Breast epithelium (tissue), 4 donors: ENCODE measurements at places on chromosomes 4 and X. TPM values are rescaled to one million over a fixed set of nuclear protein-coding genes. Genes with fewer than 3 reads are reported as not detected.

DNA sequence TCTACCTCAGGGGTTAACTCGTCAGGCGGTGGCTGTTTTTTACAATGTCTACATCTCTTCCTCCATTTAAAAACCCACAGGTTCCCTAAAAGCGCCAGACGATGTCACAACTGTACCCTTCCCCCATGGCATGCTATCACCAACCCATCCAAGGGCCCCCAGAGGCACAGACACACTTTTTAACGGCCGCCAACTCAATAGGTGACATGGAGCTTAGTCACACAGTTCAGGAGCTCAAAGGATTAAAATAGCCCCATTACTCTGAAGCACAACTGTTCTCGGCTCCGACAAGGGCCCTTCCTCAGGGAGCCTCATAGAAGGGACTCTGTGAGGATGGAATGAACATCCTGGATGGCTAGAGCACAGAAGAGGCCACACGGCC lies 12.4 kb downstream of the SH3KBP1 start:
- DNase-seq = no peak

DNA sequence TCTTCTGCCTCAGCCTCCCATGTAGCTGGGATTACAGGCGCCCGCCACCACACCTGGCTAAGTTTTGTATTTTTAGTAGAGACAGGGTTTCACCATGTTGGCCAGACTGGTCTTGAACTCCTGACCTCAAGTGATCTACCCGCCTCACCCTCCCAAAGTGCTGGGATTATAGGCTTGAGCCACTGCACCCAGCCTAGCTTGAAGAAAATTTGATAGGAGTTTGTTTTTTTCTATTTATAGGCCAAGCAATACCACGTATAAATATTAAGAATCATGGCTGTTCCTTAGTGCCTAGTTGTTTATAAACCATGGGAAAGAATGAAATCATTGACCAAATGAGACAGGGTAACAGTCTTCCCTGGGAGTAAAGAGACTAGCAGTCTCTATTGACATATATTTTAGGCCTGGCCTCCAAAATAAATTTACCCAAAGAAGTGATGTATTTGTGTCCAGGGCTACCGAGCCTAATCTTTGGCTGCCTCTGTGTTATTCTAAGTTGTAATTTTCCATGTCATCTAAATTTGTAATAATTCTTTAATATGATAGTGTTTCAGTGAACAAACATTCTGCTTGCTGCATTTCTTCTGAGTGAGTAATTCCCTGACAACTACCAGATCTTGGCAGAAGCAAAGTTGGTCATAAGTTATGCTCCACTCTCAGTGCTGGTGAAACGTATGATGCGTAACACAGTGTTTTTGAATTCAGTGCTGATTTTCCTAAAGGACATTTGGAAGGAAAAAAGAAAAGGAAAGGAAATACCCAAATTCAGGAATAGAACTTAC lies 10.3 kb downstream of the PKD2 start:
- no peak for DNase-seq

DNA sequence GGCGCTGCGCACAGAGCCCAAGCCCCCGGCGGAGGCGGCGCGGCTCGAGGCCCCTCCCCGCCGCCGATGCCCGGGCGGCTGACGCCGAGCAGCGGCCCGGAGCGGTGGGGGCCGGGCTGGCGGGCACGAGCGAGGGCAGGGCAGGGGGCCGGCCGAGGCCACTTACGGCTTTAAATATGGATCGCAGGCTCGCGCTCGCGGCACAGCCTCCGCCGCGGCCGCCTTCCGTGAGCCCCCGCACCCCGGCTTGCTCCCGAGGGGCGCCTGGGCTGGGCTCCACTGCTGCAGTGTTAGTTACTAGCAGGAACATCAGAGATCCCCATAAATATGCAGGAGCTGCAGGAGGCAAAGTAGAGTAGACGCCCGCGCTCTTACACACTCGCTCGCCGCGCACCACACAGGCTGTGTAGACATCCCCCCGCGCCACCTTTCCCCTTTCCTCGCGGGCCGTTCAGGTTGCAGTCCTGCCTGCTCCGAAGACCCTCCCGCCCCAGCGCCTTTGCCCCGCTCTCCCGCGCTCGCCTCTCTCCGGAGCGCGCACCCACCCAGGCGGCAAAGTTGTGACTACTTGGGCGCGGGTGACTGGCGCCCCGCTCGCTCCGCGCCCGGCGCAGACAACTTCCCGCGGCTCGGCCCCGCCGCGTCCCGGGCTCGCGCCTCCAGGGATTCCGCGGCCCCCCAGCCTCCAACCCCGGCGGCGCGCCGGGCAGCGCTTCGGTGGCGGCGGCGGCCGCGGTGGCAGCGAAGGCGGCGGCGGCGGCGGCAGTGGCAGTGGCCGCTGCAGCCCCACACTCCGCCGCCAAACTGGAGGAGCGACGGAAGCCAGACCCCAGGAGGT lies 152.0 kb upstream of the SLC4A4 start:
- no peak for DNase-seq

DNA sequence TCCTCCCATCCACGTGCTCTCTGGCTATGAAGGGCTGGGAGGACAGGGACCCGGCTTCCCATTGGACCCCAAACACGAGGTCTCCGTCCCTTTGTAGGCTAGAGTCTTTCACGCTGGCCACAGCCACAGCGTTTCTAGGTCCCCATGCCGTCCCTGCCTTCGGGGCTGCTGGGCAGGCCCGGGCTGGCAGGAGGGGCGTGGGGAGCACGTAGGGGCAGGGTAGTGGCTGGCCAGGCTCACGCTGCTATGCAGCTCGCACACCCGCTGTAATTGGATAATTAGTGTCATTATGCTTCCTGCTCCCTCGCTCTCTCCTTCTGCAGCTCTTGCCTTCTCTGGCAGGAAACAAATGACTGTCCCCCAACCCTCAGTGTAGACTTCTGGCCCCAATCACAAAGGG lies 9.8 kb downstream of the ATP2B3 start:
- no peak for DNase-seq

- DNase-seq = no peak
These were observed 1.4 kb downstream of the RWDD4 start for GRCh38 chr4:183657564-183657963.

GRCh38 chrX:103461156-103461555 lies 58.1 kb downstream of the RAB40A start:
- DNase-seq = no peak

DNA sequence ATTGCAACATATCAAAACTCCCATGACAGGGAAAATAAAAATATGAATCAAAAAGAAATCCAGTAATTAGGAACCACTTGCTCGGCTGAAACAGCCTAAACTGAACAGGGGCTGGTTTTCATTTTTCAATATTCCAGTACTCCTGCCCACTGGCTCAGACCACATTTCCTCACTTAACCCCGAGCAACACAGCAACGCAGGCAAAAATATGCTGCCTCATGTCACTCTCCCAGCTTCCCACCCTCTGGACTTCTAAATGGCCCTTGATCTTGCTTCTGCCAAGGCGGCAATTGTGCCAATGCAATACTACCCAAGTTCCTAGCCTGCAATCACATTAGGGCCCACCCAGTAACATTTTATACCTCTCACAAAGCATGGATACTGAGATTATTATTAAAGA lies 30.6 kb downstream of the USP46 start:
- no peak for DNase-seq

DNA sequence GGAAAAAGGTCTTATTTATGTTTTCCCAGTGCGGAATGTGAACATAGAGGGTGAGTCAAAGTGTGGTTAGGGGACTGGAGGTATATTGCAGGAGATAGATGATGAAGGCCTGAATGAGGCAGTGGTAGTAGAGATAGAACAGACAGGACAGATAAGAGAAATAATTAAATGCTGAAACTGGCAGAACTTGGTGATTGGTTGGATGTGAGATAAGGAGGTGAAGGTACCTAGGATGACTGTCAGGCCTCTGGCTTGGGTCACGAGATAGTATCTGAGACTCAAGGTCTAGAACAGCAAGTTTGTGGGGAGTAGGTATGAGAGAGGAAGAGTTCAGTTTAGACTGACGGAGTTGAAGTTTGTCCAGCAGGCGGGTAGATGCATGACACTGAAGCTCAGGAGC lies 3.5 kb downstream of the MND1 start:
- DNase-seq = no peak

- DNase-seq = peak; percentile 59
These were observed 1.0 kb upstream of the PDGFRA start for GRCh38 chr4:54228056-54228527.

DNA sequence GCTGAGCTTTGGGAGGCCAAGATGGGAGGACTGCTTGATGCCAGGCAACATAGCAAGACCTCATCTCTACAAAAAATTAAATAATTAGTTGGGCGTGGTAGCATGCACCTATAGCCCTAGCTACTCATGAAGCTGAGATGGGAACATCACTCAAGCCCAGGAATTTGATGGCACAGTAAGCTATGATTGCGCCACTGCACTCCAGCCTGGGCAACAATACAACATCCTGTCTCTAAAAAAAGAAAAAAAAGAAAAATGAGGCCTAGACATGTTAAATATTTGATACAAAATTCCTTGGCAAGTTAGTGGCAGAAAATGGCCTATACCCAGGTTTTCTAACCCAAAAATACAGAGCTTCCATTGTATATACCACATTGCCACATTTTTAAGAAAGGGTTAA lies 88.1 kb upstream of the MAB21L2 start:
- DNase-seq = no peak

GRCh38 chr4:181677621-181678020 lies 565.6 kb upstream of the TENM3 start:
- DNase-seq = no peak

DNA sequence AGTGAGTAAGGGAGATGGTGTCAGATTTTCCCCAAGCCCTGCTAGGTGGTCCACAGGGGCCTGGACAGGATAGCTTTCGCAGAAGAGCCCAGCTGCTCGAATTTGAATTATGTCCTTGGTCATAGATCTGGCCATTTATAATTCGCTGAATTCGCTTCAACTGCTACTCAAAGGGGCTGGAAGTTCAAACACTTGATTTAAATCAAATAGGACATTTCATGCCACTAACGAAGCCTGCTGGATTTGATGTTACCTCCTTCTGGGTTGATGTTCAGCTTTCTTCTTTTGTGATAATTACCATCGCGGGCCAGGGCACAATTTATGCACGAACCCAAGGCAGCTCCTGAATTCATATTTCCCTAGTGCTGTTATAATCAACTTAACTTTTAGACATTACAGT lies 67.0 kb downstream of the CLCN4 start:
- no peak for DNase-seq

DNA sequence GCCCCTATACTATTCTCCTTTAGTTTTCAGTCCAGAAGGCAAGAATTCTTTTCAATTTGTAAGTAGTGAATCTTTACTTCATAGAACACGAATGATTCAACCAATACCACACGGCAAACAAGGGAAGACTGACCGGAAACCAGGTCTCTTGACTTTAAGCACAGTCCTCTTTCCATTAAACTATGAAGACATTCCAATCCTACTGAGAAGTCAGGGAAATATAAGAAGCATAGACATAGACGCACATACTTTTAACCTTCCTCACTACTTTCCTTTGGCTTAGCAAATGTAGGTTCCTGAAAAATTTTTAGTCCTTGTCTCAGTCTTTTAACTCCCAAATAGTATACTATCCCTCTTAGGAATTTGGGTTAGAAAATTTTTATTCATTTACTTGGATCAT lies 9.1 kb downstream of the CHRDL1 start:
- no peak for DNase-seq

DNA sequence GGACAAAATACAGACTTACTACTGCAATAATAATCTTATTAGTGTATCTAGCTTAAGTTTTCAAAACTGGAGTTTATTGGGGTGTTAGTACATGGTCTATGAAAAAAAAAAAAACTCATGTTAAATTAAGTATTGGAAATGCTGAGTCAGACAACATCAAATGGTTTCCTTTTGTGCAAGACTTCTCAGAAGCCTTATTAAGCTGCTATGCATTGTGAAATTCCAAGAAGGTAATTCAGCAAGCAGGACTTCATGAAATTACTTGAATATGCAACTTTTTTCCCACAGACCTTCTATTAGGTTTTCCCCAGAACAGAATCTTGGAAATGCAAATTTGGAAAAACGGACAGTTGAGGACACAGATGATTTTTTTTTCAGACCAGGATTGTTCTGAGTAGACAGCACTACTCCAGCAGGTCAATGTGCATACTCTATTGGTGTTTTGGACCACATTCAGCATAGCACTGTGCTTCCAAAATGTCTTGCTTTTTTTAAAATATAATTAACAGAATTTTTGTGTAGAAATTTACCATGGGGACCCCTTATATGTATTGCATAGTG lies 568.8 kb upstream of the TENM3 start:
- DNase-seq = no peak

- DNase-seq = no peak
These were observed 225.0 kb downstream of the COL25A1 start for GRCh38 chr4:109077505-109077904.

GRCh38 chr4:186932196-186932595 lies 208.5 kb upstream of the FAT1 start:
- DNase-seq = no peak

GRCh38 chrX:47197526-47197925 lies 3.9 kb downstream of the UBA1 start:
- DNase-seq = no peak

DNA sequence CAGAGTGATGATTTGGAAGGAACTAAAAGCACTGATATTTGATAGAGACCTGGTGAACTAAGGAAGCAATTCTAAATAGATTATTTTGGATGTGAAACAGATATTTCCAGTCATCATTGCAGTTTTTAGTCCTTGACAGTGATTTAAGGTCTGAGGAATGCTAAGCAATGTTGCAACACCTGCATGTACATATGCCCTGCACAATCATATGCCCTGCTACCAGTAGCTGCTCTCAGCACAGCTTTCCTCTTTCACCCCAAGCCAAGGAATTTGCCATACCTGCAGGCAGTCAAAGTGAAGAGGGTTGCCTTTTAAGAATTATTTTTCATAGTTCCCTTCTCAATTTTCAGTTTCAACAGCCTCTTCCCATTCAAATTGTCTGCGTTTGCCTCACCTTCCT lies 8.7 kb upstream of the FAM47A start:
- no peak for DNase-seq

DNA sequence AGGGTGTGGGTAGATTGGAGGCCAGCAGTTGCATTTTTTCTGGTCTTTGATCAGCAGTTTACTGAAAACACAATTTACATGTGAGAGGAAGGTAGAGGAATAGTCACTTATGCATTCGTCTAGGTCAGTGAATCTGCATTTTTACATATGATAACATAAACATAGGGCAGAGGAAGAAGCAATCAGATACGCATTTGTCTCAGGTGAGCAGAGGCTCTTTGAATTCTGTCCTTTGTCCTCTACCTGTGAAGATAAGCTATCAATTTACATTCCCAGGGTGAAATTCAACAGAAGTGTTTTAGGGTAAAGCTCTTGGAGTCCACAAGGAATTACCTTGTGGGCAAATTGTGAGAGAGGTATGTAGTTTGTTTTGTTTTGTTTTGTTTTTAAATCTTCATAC lies 306.5 kb downstream of the MAGEB5 start:
- no peak for DNase-seq

- DNase-seq = no peak
These were observed 123.7 kb upstream of the MAP3K15 start for GRCh38 chrX:19639056-19639455.

Gene CXCL9
- 2.3 TPM for total RNA-seq

Gene ENPEP
- 9.8 TPM for total RNA-seq

Gene BGN
- total RNA-seq = 11.0 TPM

Gene GRIA3
- total RNA-seq = 1.9 TPM

Gene MSN
- 190 TPM for total RNA-seq

Gene DUSP21
- total RNA-seq = not detected

Gene BMX
- total RNA-seq = 3.9 TPM

Gene EDA2R
- total RNA-seq = 6.2 TPM

Gene SPON2
- total RNA-seq = 59.4 TPM
